ENCODE measurements at places on chromosomes 7 and 10. TPM values are rescaled to one million over a fixed set of nuclear protein-coding genes. Genes with fewer than 3 reads are reported as not detected.

- DNase-seq: no peak
Observed at GRCh38 chr7:135192914-135193536, 18.3 kb downstream of the WDR91 start.

DNA sequence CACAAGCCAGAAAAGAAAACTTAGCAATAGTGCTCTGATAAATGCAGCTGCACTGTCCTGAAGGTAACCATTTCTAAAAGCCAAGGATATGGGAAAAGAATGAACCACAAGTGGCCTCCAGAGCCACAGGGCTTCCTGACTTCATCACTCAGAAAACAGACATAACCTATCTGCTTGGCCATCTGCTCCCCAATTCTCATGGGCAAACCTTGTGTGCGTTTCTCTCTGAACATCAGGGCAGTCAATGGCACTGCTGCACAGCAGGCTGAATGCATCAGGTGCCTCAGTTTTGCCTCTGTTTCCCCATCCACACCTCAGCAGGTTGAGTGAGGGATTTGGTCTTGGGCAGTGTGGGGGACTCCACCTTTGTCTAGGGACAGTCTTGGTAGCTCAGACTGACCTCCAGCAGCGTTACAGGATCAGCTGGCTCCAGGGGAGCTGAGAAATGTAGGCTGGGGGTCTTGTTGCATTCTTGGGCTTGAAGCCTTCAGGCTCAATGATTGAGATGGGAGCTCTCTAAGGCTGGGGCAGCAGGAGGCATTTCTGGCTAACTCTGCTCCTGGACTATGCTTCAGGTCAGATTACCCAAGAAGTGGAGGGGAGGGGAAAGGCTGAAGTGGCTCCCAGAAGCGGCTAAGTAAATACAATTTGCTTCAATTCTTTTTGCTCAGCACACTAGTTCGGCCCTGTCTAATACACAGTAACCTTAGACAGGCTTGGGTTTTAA is 23.6 kb upstream of the PDLIM1 start:
- no peak for DNase-seq

The ARID5B gene
- polyA plus RNA-seq: 2.5 TPM

The CTAGE4 gene
- 0.12 TPM for polyA plus RNA-seq

The NEURL1 gene
- polyA plus RNA-seq: 71.6 TPM
